ENCODE measurements at places on chromosomes 13 and 19.

- no peak for DNase-seq
Measured at GRCh38 chr19:43811837-43812236, 9.6 kb upstream of the LYPD5 start.

DNA sequence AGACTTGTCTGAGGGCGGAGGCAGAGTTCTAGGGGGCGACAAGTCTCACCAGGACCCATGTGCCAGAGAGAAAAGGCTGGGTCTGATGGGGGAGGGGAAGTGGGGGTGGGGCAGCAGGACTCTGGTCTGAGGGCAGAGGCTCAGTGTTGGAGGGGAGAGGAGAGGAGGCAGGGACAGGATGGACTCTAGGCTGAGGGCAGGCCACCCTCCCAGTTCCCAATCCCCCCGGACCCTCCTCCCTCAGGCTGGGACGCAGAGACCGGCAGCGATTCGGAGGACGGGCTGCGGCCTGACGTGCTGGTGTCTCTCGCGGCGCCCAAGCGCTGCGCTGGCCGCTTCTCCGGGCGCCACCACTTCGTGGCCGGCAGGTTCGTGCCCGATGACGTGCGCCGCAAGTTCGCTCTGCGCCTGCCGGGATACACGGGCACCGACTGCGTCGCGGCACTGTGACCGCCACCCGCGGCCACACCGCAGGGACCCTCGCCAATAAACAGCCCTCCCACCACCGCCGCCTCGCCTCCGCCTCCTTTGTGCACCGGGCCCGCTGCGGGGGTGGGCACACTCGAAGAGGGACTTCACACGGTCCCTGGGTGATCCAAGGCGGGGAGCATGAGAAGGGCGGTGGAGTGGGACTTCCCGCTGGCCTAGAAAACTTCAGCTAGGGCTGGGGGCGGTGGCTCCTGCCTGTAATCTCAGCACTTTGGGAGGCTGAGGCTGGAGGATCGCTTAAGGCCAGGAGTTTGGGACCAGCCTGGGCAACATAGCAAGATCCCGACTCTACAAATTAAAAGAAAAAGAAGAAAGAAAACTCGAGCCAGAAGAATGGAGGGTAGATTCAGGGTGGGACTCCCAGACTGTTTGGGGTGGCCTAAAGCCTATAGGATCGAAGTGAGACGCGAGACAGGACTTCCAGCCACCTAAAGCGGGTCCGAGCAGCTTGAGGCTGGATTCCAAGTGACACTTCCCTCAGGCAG, 703 bp upstream of the CILP2 start:
- no peak for DNase-seq

- peak; percentile 95 for DNase-seq
Measured at GRCh38 chr19:10580979-10581631, 6.0 kb downstream of the AP1M2 start.

GRCh38 chr13:24032252-24032651, 128.3 kb upstream of the SPATA13 start:
- no peak for DNase-seq

DNA sequence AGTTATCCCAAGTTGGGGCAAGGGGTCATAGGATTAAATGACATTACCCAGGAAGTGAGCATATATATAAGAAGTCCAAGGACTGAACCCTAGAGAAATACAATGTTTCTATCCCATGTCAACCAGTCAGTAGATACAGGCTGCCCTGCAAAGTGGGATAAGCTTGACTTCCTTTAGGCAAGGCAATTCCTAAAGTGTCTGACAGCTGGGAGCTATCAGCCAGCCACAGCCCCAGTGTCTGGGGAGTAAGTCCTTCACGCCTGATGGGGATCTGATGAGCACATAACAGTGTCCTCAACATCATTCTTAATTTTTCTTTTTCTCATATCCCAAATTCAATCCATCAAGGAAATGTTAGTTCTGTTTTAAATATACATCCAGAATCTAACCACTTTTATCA, 54.1 kb downstream of the DNAJC15 start:
- DNase-seq, result no peak

DNA sequence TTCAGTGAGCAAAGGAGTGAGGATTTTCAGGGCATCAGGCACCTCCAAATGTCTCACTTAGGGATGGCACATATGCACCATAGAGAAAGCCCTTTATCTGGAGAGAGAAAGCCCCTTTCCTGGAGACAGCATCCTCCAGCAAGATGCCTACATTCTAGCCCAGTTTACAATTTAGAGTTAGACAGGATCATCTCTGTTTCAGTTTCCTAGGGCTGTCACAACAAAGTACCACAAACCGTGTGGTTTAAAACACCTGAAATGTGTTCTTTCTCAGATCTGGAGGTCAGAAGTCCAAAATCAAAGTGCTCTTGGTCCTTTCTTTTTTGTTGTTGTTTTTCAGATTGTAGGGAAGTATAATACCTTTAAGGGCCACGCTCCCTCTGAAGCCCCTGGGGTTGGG, 61.8 kb downstream of the MBNL2 start:
- no peak for DNase-seq

DNA sequence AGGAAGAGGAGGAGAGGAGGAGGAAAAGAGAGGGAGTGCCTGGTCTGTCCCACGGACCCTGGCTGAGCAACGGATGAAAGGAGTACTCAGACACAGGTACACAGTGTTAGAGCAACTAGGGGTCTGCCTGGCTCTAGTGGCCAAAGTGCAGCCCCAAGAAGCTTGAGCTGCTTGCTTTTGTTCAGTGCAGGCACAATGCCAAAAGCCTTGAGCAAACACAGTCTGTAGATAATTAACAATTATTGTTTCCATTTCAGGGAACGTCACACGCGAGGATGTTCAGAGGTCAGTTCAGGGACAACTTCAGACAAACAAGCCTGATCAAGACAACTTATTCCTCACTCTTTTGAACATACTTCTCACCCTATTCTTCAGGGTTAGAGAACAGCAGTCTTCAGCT, 32.2 kb upstream of the ZNF726 start:
- no peak for DNase-seq

GRCh38 chr13:99525967-99526366, 24.7 kb downstream of the TM9SF2 start:
- no peak for DNase-seq

DNA sequence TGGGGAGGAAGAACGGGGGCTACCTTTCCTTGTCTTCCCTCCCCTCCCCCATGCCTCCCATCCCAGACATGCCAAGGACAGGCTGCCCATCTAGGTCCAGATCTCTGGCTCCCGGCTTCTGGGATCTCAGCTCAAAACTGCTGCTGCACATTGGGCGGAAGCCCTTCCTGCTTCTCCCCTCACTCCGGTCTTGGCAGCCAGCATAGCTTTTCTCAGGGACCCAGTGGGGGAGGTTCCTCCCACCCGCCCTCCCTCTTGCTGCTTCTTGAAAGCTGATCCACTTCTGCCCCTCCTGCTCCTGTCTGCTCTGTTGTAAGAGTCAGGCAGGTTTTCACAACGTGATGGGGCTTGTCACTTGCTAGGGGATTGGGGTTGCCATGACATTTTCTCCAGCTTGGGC, 21.7 kb upstream of the RNF17 start:
- no peak for DNase-seq

DNA sequence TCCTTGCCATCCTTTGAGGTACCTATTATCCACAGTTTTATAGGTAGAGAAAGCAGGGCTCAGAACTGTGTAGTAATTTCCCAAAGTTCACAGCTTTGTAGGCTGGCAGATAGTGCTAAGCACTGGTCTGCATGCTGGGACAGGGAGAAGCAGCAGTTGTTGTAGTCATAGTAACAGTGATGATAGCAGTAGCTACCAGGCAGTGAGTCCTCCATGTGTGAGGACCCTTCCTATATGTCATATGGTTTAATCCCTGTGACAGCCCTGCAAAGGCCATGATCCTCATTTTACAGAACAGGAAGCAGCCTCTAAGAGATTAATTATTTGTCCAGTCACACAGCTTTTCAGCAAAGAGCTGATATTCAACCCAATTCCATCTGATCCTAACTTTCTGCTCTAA, 21.0 kb downstream of the SERP2 start:
- DNase-seq, result no peak

GRCh38 chr13:79271616-79272015, 134.4 kb downstream of the RBM26 start:
- no peak for DNase-seq

DNA sequence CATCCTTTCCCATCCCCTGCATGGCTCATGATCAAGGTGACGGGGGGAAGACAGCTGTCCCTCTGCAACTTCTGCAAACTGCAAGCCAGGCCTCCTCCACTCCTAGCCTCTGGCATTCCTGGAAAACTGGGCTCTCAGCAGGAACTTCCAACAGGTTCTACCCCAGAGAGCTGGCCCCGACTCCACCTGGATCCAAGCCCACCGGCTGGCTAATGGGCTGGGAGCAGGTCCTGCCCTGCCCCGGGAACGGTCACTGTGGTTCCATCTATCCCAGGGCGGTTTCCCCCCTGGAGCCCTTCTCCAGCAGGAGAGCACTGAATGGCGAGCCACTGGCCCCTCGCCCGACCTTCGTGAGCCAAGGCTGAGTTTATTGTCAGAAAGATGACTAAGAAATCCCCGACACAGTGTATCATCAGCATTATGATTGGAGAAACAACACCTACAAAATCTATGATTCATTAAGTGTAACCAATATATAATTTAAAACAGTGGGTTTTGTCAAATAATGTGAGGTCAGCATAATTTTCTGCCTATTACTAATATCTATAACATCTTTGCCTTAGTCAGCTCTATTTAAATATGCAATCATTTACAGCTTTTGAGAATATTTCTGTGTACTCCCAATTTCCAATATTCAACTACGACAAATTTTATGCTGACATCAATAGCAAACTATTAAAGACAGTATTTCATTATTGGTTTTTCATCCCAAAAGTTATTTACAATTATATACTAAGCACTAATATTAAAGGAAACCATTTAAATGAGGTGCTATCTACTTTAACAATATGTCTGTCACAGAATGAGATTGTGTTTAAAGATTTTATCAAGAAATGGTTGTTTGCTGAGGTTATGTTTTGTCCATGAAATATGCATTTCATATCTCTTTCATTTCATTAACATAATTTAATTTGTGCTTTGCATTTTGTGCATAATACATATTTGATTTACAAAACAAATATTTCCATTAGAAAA, 133.0 kb downstream of the URI1 start:
- DNase-seq, result no peak

DNA sequence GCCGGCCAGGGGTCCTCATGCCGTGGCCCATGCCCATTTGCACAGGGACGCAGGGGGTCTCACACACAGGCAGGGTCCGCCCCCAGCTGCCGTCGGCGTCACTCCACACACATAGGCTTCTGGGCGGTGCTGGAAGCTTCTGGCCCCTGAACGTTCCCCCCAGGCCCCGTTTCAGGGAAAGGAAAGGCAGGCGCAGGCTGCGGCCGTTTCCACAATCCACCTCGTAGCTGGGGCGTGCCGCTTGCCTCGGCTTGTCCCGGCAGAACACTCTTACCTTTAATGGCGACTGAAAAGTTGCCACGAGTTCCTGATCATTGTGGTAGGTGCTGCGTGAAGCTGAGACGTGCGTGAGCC, 53.4 kb downstream of the MCF2L start:
- no peak for DNase-seq

GRCh38 chr19:48469289-48469881, at the start of gene CYTH2:
TSS of gene CYTH2 (plus strand) at chr19:48469369. CDS start at chr19:48469508, 139 bp downstream.
- peak; percentile 88 for DNase-seq

Data from Ammon's horn (tissue), 1 donor.